ENCODE measurements at places on chromosomes 5 and 9.

DNA sequence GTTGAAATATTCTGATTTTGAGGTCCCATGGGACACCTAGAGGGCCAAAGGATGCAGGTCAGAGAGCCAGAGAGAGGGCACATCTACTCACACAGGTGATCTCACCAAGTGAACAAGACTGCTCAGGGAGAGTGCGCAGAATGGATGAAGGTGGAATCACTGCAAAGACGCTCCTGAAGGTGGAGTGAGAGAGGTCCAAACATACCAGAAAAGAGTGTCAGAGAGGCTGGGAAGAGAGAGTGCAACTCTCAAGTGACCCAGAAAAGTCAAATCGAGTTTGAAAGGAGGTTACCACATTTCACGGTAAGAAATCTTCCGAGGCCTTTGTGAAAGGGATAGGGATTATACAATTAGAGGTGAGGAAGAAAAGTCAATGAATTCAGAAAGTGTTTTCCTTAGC, 173.4 kb downstream of the EPB41L4A start:
- DNase-seq: no peak

DNA sequence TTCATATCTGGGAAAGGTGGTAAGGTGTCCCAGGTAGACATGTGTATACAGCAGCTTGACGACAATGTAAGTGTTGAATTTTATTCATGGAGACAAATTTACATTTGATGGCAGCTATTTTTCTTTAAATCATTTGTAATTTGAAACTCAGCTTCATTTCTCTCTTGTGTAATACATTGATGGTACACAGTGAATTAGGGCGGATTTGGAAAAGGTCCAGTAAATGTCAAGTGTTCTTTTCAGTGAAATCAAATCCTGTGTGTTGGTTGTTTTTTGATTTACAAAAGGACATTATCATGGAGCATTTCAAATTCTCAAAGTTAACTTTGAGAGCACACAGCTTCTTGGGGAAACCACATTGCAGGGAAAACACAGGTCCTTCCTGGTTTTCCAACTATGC, 30.0 kb upstream of the PCSK1 start:
- no peak for DNase-seq

DNA sequence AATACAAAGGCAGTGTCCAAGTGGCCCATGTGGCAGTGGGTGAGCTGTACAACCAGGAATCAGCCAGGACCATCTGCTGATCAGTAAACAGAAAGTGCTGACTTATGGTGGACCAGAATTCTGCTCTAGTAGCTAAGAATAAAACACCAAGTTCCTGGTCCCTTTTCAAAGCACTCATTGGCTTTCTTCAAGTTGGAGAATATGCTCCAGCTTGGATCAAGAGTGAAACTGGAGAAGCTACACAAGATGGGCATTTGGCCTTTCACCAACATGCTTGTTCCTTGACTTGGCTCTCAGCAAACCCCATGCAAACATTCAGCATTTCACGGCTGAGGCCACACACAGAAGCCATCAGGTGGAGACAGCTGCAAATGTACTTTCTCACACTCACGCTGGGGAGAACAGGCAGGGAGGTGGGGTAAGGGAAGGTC, 32.1 kb downstream of the MARCHF3 start:
- no peak for DNase-seq

- DNase-seq: no peak
Observed at GRCh38 chr9:882416-882924, 41.0 kb downstream of the DMRT1 start.

GRCh38 chr5:67542479-67542878, 345.9 kb upstream of the CD180 start:
- no peak for DNase-seq

- DNase-seq: no peak
Observed at GRCh38 chr5:8317335-8317734, 448.4 kb downstream of the MTRR start.

- DNase-seq: no peak
Observed at GRCh38 chr5:117143406-117143805, 568.8 kb upstream of the SEMA6A start.

GRCh38 chr5:172452398-172453205, 1.7 kb downstream of the SH3PXD2B start:
- no peak for DNase-seq

DNA sequence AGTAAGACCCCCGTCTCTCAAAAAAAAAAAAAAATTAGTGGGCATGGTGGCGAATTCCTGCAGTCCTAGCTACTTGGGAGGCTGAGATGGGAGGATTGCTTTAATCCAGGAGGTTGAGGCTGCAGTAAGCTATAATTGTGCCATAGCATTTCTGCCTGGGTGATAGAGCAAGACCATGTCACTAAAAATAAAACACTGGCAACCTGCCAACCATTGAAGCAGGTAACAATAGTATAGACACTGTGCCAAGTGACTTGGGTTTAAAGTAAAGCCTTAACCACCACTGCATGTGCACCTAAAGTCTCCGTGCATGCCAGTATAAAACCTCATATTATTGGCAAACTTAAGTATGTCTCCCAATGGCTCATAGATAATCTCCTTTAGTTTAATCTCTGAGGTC, 3.4 kb upstream of the APBA1 start:
- DNase-seq: no peak

- no peak for DNase-seq
Observed at GRCh38 chr5:51347704-51348103, 35.5 kb upstream of the ISL1 start.

DNA sequence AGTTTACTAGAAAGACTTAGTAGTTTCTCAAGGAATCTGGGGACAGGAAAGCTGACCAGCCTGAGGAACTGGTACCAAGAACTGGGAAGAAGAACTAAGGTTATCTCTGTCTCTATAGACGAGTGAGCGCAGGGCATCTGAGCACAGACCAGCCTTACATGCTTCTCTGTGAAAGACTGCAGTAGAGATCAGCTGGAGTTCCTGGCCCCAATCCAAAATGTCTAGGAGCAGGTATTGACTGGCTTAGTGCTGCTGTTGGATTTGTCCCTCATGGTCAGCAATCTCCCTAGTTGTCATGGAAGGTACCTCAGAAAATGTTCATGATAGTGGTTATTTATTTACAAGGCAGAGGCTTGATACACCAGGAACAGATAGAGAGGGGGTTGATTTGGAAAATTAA, 13.3 kb downstream of the NUP214 start:
- DNase-seq: no peak

- no peak for DNase-seq
Observed at GRCh38 chr9:79043916-79044315, 527.8 kb upstream of the TLE4 start.

DNA sequence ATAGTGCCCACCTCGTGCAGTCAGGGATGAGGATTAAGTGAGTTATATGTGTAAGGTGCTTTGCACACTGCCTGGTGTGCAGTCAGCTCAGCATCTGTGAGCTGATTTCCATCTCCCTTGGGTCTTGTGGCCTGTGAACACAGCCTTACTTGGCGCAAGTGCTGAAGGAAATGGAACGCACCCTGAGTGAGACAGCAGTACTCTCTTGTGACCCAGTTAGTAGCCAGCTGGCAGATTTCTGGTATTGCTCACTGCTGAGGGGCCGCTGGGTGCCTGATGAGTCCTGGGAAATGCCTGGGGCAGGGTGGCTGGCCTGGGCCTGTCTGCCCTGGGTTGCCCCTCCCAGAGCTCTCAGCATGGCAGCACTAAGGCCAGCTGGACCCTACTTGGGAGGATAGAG, 90.9 kb upstream of the BOD1 start:
- DNase-seq: no peak

DNA sequence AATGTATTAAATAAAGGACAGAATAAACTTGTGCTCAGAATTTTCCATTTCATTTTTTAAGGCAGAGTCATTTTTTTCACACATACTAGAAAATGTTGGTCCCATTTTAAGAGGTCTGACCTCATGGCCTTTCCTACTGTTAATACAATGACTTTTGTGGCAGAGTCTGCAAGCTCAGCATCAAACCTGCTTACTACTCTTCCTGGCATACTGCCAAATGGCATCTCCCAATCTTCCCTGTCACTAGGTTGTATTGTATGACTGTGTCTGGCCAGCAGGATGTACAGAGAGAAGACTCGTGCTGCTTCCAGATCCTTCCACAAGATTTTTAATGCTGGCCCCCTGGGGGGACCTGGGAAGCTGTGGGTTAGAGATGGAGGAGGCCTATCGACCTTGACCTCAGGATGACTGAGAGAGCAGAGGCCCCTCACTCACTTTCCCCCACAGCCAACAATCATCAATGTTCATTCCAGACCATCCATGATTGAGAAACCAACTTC, 64.7 kb downstream of the BARX1 start:
- DNase-seq: no peak

DNA sequence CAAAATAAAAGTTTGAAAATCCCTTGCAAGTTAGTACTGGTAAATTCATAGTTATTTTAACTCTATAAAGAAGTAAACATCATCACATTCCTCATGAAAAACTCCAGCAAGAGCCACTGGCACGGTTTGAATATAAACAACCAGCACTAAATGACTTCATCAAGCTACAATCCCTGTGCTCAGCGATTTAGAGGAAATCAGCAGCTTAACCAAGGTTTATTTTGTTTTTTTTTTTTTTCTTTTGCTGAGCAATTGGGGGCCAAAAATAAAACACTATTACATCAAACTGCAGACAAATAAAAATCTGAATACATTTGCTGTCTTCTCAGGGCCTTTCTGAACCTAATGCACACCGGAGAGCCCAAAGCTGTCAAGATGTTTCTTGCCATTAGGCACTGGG, 106.2 kb upstream of the SLC24A2 start:
- DNase-seq: no peak

DNA sequence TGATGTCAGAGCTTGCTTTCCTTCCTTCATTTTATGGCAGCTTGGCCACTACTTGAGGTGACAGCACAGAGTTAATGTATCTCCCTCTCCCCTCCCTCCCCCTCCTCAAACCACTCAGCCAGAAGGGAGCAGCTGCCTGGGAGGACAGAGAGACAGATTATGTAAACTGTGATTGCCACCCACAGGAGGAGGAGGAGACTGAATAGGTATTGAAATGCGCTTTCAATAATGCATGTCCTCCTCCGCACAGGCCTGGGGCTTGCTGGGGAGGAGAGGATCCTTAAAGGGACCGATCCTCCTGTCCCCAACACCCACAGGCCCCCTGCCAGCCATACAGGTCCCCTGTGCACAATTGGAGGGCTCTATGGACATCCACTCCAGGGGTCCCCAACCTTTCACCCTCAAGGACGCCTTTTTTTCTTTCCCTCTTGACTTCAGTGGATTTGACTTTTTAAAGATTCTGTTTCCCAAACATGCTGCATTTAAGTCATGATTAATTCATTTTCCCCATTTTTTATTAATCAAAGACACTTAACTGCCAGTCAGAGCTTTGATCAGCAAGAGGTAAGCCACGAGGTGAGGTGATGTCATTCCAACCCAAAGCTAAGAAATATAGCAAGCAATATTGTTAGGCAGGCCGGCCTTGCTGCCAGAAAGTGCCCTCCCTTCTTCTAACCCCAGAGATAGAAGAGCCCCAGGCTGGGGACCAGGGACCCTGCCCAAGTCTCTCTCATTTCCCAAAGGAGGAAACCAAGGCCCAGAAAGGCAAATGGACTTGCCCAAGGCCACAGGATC, 47.5 kb upstream of the CPLX2 start:
- DNase-seq: no peak

DNA sequence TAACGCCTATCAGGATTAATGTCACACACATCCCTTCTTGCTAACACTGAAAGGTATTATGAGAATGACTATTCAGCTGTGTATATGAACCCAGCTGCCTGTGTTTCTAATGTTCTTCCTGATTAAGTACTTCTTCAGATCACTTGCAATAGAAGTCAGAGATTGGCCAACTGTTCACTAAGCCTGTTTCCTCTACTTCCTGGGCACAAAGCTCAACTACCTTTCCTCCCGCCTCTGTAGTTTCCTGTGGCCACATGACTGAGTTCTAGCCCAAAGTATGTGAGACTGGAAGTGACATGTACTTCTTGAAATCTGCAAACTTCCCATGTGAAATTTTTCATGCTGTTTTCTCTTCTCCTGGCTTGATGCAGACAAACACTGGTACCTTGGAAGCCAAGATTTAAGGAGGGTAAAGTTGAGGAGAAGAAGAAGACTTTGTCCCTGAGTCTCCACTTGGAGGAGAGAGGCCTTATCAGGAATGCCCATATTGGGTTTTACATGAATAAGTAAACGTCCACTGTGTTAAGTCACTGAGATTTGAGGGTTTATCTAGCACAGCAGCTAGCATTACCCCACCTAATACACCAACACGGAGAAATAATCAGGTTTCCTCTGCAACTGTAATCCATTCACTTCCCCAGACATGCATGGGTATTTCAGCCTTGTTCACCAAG, 58.6 kb downstream of the SLIT3 start:
- DNase-seq: no peak

GRCh38 chr5:111618623-111619271, 106.4 kb upstream of the STARD4 start:
- DNase-seq: no peak

GRCh38 chr5:59209758-59210359, 627.0 kb downstream of the RAB3C start:
- no peak for DNase-seq

GRCh38 chr5:67193439-67193807, 3.2 kb downstream of the CD180 start:
- DNase-seq: no peak

- no peak for DNase-seq
Observed at GRCh38 chr5:89597878-89598277, 714.9 kb upstream of the MEF2C start.

All from omental fat pad (tissue), 4 donors.